Stimulated activated CD4-positive, alpha-beta T cell treated with anti-CD3 and anti-CD28 coated beads, Interleukin-1b, Interleukin-23, amount 100 ng/mL, for 24 hours (primary cell): ENCODE measurements at places on chromosomes 7 and 10.

DNA sequence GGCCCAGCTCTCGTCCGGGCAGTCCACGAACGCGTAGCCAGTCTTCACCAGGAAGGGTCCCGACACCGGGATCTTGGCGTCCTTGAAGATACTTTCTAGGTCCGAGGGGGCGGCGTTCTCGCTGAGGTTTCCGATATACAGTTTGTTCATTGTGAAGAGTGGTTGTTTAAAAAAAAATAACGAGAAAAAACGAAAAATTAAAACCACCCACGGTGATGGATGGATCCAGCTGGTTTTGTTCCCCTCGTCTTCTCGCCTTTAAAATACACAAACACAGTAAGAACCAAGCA lies 385 bp downstream of the IGF2BP3 start:
- DNase-seq, result no peak

GRCh38 chr7:127862525-127862924 lies 168.7 kb downstream of the LRRC4 start:
- no peak for DNase-seq

DNA sequence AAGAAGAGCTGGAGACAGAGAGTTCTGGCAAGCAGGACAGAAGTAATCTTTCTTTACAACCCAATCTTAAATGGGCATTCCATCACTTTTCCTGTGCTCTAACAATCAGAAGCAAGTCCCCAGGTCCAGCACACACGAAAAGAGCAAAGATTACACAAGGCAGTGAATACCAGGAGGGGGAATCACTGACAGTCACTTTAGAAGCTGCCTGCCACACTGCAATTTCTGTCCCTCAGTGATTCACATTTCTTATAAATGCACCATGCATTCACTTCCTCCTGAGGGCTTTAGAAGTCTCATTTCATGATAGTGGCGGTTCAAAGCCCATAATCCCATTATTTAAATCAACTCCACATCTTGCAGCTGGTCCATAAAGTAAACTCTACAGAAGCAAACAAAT lies 362.5 kb downstream of the POM121L12 start:
- no peak for DNase-seq

GRCh38 chr7:153382641-153383101 lies 623.1 kb downstream of the ACTR3B start:
- no peak for DNase-seq

DNA sequence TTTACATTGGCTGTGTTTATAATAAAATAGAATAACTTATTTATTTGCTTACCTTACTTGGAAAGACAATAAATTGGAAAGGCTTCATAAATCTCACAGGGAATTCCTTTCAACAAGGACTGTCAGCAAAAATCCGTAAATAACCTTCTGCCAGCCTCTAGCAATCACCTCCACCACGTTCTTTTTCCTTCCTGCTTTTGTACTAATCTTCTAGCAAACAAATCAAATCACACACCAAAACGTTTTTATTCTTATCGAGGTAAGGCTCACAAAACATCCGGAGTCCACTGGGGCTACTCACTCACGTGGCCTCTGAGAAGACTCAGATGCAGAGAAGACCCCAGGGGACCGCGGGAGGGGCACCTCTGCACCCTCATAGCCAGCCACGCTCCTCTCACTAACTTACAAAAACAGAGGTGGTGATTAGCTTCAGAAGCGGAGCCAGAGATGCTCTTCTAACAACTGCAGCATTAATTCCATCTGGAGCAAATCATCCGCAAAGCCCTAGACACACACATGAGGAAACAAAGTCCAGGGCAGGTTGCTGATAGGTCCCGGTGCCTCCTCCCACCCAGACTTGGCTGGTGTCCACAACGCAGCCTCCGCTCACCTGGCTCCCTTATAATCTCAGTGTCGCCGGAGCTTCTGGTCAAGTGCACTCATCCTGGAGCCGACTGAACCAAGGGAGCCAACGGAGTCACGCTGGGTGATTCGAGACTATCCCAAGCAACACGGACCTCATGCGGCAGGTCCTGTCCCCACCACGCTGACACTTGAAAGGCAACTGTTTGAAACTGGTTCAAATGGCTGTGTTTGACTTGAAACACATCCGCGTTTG lies 22.5 kb downstream of the CTBP2 start:
- DNase-seq, result no peak

DNA sequence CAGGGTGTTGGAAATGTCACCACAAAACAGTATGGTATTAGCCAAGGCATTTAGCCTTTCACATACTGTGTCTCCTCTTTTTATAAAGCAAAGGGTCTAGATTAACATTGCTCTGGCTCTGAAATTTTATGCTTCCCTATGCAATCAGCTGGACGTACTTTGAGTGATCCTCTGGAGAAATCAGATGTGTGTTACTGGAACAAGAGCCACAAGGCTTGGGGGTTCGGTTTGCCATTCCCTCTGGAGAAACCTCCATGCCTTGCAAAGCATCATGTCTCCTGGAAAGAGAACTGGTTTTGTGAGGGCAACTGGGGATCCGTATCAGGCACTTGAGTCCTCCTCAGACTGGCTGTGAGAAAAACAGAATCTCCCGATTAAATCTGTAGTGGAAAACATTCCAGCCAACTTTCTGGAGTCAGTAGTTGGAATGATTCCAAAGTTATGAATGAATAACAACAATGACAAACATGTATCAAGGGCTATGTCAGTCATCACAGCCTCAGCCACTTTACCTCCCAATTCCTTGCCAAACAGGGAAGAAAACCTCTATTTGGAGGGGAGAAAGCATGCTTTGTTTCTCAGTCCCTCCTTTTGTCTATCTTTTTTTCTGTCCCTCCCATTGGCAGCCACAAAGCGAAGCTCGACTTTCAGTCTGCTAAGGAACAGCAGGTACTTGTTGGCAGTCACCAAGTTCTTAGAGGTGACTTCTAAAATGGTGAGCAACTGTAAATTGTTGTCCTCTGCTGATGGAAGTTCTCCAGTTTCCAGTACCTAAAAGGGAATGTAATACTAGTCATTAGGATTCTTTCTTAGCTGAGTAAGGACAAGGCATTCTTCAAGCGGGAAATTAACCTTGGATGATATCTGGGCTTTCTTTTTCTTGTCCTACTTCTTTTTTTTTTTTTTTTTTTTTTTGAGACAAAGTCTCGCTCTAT lies 864.8 kb upstream of the AUTS2 start:
- DNase-seq, result no peak

DNA sequence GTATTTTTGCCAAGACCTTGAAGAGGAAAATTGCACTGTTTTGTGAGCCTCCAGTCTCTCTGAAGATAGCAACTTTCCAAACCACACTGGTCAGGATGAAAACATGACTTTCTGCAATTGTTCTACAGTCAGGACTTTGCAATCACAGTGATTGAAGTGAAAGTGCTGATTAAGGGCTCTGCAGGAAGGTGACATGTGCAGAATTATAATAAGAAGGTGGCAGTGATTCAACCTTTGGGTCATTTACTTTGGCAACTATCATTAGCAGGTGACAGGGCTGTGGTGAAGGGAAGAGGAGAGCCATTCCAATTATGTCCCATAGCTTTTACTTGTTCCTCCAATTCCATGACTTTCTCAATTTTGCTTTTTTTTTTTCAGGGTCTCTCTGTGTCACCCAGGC lies 350.0 kb upstream of the FZD8 start:
- DNase-seq, result no peak

GRCh38 chr10:51386248-51386885 lies 312.1 kb downstream of the PRKG1 start:
- DNase-seq, result no peak

- DNase-seq, result no peak
These were observed at the start of gene MRC1 for GRCh38 chr10:17808971-17809841. Gene MRC1, plus strand, starts transcription at chr10:17809348. Its CDS starts 118 bp downstream, at chr10:17809466.
